H1 (cell line): ENCODE measurements at places on chromosomes 2 and 18. TPM values are rescaled to one million over a fixed set of nuclear protein-coding genes. Genes with fewer than 3 reads are reported as not detected.
A peak's percentile ranks its signal among the peaks of the same experiment; 100 is the strongest.

DNA sequence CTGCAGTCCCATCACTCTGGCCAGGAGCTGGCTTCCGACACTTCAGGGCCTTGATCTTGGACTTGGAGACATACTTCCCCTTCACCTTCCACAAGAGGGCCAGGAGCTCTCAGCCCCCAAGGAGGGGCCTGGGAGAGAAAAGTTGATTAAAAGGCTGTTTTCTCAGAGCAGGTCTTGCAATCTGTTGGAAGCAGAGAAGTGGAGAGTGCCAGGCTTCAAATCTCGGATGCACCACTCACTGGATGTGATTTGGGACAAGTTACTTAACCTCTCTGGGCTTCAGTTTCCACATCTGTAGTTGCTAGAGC, 255.3 kb downstream of the CYP26B1 start:
- no peaks in the 10 kb centered on the region for H3K27me3 ChIP-seq
- no peaks in the 10 kb centered on the region for H3K36me3 ChIP-seq
- H3K4me1 ChIP-seq = no peaks in the 10 kb centered on the region
- no peak overlapping the region for H3K27ac ChIP-seq
- peak; percentile 30 for DNase-seq

- no peak for DNase-seq
- H3K27me3 ChIP-seq = no peaks in the 10 kb centered on the region
- H3K4me3 ChIP-seq = no peak overlapping the region
- H3K27ac ChIP-seq = no peak overlapping the region
- H3K4me1 ChIP-seq = no peaks in the 10 kb centered on the region
These were observed 53.0 kb upstream of the ROCK1 start for GRCh38 chr18:21164548-21165095.

GRCh38 chr2:168277276-168277675, 29.9 kb upstream of the STK39 start:
- H3K27ac ChIP-seq = no peak overlapping the region
- no peaks in the 10 kb centered on the region for H3K27me3 ChIP-seq
- H3K4me3 ChIP-seq = no peak overlapping the region
- DNase-seq = no peak
- H3K36me3 ChIP-seq = no peaks in the 10 kb centered on the region

- no peak for DNase-seq
- no peaks in the 10 kb centered on the region for H3K36me3 ChIP-seq
- no peak overlapping the region for H3K27ac ChIP-seq
- no peaks in the 10 kb centered on the region for H3K27me3 ChIP-seq
These were observed 83.3 kb upstream of the CD28 start for GRCh38 chr2:203623096-203623495.

GRCh38 chr18:34609986-34610648, 100.0 kb upstream of the DTNA start:
- H3K4me3 ChIP-seq = no peak overlapping the region
- H3K4me1 ChIP-seq = no peaks in the 10 kb centered on the region
- no peaks in the 10 kb centered on the region for H3K27me3 ChIP-seq
- no peak for DNase-seq
- H3K27ac ChIP-seq = no peak overlapping the region

DNA sequence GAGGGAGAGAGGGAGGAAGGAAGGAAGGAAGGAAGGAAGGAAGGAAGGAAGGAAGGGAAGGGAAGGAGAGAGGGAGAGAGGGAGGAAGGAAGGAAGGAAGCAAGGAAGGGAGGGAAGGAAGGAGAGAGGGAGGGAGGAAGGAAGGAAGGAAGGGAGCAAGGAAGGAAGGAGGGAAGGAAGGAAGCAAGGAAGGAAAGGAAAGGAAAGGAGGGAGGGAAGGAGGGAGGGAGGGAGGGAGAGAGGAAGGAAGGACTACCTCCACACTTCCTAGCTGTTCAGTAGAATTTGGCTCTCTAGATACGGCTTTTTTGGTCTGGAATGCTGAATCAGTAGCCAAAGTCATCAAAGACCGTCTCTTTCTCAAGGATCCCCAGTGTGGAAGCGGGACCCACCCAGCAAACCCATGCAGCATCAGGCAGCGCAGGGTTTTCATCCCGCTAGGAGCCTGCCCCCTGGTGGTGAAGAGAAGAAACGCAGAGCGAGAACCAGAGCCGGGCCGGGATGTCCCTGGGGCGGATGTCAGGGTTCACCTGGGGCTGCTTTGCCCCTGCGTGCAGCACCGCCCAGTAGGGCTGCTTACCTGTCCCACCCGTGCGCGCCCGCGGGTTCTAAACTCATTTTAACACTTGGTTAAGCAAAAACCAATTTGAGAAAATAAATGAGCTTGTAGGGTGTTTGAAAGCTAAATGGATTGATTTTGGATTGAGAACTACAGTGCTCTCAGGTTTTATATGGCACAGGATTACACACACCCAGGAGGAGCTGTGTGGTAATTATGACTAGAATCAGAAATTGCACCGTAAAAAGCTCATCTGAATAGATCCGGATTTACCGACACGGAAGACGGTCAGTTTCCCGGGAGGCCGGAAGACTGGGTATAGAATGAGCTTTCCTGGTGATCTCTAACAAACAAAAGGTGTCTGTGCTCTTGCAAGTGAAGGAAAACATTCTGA, 48.1 kb upstream of the ARL4C start:
- peak overlapping the region; percentile 50 for H3K4me3 ChIP-seq
- H3K4me1 ChIP-seq = peaks cover 27% of the 10 kb centered on the region; the same call in 1 of the 2 replicates
- peak; percentile 29 for DNase-seq
- H3K27ac ChIP-seq = no peak overlapping the region

DNA sequence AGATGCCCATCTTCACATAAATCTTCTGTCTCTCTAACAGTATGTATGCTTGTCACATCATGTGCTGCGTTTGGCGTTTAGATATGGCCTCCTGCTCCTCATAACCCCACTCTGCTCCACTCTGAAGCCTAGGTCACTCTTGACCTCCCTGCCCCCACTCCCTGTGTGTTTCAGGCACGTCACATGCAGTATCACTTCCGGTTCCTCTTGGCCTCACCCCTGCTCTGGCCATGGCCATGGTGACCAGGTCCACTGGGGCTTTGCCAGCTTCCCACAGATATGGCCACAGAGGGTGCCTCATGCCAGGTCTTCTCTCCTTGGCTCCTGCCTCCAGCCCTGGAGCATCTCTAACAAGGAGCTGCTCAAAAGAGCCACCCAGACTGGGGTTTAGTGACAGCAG, 160.0 kb downstream of the RNF152 start:
- no peaks in the 10 kb centered on the region for H3K27me3 ChIP-seq
- H3K4me1 ChIP-seq = no peaks in the 10 kb centered on the region
- no peaks in the 10 kb centered on the region for H3K36me3 ChIP-seq
- no peak overlapping the region for H3K4me3 ChIP-seq
- no peak overlapping the region for H3K27ac ChIP-seq
- no peak for DNase-seq

DNA sequence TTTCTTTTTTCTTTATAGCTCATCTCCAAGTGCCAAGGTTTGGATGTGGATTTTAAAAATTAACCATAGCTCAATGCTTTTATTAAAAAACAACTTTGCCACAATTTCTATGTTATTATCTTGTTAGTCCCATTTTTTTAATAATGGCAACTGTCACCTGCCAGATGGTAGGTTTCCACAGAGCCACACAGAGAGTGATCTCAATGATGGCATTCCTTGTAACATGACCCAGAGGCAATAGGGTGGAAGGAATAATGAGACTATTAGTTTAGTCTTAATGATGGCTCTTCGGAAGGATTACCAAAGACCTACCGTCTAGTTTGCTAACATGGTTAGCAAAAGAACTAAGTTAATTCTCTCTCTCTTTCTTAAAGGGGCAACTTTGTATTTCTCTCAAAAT, 64.0 kb downstream of the REL start:
- H3K4me1 ChIP-seq = no peaks in the 10 kb centered on the region
- DNase-seq = no peak
- H3K27ac ChIP-seq = no peak overlapping the region
- H3K36me3 ChIP-seq = no peaks in the 10 kb centered on the region
- no peak overlapping the region for H3K4me3 ChIP-seq

GRCh38 chr2:61887717-61888266, 664 bp downstream of the CCT4 start:
- DNase-seq = no peak
- H3K4me3 ChIP-seq = peak overlapping the region; percentile 99
- H3K36me3 ChIP-seq = peaks cover 18% of the 10 kb centered on the region
- no peaks in the 10 kb centered on the region for H3K27me3 ChIP-seq
- peak overlapping the region; percentile 97 for H3K27ac ChIP-seq

DNA sequence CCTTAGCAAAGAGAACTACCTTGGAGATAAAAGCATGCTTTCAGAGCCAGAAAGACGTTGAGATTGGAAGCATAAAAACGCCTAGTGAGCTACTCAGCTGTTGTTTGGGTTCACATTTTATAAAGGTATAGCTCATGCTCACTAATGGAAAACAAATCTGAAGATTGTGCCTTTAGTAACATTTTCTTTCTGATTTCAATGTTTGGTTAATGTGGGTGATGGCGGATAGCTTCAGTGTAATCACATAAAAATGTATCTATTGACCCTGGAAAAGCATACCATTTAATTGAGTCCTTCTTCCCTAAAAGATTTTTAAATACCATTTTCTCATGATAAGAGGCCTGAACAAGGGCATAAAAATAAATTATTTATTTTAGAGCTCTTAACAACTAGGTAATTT, 73.4 kb downstream of the DTNA start:
- DNase-seq = no peak
- no peaks in the 10 kb centered on the region for H3K4me1 ChIP-seq
- no peak overlapping the region for H3K27ac ChIP-seq

DNA sequence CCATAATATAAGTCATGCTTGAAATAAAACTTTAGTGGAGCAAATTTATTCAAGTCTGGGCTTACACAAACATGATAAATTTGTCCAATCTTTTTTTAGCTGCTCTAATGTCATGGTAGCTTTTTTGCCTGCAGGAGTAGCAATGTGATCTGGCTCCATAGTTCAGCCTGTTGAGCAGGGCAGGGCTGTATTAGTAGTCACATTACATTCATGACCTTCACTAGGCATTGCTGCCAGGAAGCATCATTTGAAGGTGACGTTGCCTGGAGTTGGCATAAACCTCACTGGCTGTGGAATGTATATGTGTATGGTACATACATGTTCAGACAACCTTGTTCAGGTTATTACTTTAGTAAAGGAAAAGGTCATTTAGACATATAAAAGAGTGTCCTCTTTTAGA, 76.6 kb downstream of the CCDC85A start:
- no peak for DNase-seq
- no peaks in the 10 kb centered on the region for H3K4me1 ChIP-seq
- no peak overlapping the region for H3K4me3 ChIP-seq
- no peaks in the 10 kb centered on the region for H3K36me3 ChIP-seq
- H3K27ac ChIP-seq = no peak overlapping the region

GRCh38 chr18:2223849-2224248, 347.5 kb downstream of the METTL4 start:
- H3K4me3 ChIP-seq = no peak overlapping the region
- H3K4me1 ChIP-seq = no peaks in the 10 kb centered on the region
- H3K36me3 ChIP-seq = no peaks in the 10 kb centered on the region
- H3K27ac ChIP-seq = no peak overlapping the region

DNA sequence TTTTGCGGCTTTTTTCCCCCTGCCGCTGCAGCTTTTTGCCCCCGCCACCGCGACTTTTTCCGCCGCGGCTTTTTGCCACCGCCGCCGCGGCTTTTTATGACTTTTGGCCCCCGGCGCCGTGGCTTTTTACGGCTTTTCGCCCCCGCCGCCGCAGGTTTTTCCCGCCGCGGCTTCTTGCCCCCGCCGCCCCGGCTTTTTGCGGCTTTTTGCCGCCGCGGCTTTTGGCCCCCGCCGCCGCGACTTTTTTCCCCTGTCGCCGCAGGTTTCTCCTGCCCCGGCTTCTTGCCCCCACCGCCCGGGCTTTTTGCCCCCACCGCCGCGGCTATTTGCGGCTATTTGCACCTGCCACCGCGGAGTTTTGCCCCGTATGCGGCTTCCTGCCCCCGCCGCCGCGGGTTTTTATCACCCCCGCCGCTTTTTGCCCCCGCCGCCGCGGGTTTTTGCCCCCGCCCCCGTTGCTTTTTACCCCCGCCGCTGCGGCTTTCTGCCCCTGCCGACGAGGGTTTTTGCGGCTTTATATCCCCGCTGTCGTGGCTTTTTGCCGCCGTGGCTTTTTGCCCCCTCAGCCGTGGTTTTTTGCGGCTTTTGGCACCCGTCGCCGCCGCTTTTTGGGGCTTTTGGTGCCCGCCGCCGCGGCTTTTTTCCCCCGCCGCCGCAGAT, 2750.9 kb downstream of the RPIA start:
- no peak overlapping the region; the same call in 1 of the 2 replicates for H3K4me3 ChIP-seq
- H3K27me3 ChIP-seq = no peaks in the 10 kb centered on the region
- no peak for DNase-seq
- no peaks in the 10 kb centered on the region for H3K36me3 ChIP-seq
- no peak overlapping the region for H3K27ac ChIP-seq

DNA sequence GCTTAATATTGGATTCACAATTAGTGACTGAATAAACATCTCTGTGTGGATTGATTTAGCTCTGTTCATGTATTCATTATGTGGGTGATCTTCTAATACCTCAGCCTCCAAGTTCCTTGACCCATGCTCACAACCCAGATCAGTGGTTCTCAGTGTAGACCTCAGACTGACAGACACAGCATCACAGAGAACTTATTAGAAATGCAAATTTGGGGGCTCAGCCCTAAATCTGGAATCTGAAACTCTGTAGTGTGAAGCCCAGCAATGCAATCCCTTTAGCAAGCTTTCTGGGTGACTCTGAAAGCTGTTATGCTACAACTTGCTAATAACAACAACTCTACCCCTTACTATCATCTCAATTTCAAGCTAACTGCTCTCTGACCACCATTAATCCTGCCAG, 273.1 kb upstream of the FANCL start:
- H3K4me3 ChIP-seq = no peak overlapping the region
- no peak overlapping the region for H3K27ac ChIP-seq
- no peak for DNase-seq
- no peaks in the 10 kb centered on the region for H3K36me3 ChIP-seq
- no peaks in the 10 kb centered on the region for H3K27me3 ChIP-seq

GRCh38 chr2:33204945-33205344, 258.2 kb downstream of the LTBP1 start:
- no peak overlapping the region for H3K27ac ChIP-seq
- DNase-seq = no peak
- H3K4me1 ChIP-seq = no peaks in the 10 kb centered on the region
- no peaks in the 10 kb centered on the region for H3K27me3 ChIP-seq
- no peaks in the 10 kb centered on the region for H3K36me3 ChIP-seq

DNA sequence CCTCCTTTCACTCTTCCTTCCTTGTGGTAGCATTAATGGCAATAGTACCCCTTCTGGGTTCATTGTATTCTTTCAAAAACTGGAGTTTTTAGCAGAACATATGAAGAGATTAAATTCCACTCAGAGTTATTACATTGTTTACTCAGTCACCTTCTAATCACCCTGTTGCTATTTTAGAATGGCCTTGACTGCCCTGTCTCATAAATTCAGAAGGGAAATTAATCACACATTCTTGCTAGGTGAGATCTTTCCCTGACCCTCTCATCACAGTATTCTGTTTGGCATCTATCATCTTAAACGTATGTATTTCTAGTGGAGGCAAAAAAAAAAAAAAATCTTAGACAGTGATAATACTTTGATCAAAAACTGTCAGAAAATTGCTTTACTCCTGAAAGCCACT, 760.4 kb downstream of the ADCYAP1 start:
- H3K36me3 ChIP-seq = no peaks in the 10 kb centered on the region
- H3K27ac ChIP-seq = no peak overlapping the region
- H3K4me1 ChIP-seq = no peaks in the 10 kb centered on the region
- H3K4me3 ChIP-seq = no peak overlapping the region

The ITGA4 gene
- 2.0 and 2.1 TPM in 2 replicates for total RNA-seq

The NT5C1B gene
- not detected in 2 replicates for total RNA-seq

The CYS1 gene
- total RNA-seq = 0.13 and 0.25 TPM in 2 replicates

The ELOA2 gene
- total RNA-seq = not detected in 2 replicates

The SERPINB13 gene
- not detected in 2 replicates for total RNA-seq

The ITGAV gene
- total RNA-seq = 38.3 and 42.4 TPM in 2 replicates

The RTP5 gene
- total RNA-seq = not detected in 2 replicates

The CXCR4 gene
- 1.3 and 1.8 TPM in 2 replicates for total RNA-seq

The ZAP70 gene
- not detected in 2 replicates for total RNA-seq

The AFF3 gene
- 1.7 and 3.0 TPM in 2 replicates for total RNA-seq
